ENCODE measurements at places on chromosomes 2 and 18. TPM values are rescaled to one million over a fixed set of nuclear protein-coding genes. Genes with fewer than 3 reads are reported as not detected.

UGT1A10 gene
- total RNA-seq, result not detected

SERPINB7 gene
- total RNA-seq, result 2.0 TPM

BZW1 gene
- total RNA-seq, result 509 TPM

SLC5A7 gene
- total RNA-seq, result not detected

ABCA12 gene
- 0.15 TPM for total RNA-seq

SULT1C2 gene
- 0.33 TPM for total RNA-seq

EVA1A gene
- 7.7 TPM for total RNA-seq

REG1B gene
- total RNA-seq, result not detected

SPC25 gene
- total RNA-seq, result 18.6 TPM
